ENCODE measurements at places on chromosomes 16 and 17.

DNA sequence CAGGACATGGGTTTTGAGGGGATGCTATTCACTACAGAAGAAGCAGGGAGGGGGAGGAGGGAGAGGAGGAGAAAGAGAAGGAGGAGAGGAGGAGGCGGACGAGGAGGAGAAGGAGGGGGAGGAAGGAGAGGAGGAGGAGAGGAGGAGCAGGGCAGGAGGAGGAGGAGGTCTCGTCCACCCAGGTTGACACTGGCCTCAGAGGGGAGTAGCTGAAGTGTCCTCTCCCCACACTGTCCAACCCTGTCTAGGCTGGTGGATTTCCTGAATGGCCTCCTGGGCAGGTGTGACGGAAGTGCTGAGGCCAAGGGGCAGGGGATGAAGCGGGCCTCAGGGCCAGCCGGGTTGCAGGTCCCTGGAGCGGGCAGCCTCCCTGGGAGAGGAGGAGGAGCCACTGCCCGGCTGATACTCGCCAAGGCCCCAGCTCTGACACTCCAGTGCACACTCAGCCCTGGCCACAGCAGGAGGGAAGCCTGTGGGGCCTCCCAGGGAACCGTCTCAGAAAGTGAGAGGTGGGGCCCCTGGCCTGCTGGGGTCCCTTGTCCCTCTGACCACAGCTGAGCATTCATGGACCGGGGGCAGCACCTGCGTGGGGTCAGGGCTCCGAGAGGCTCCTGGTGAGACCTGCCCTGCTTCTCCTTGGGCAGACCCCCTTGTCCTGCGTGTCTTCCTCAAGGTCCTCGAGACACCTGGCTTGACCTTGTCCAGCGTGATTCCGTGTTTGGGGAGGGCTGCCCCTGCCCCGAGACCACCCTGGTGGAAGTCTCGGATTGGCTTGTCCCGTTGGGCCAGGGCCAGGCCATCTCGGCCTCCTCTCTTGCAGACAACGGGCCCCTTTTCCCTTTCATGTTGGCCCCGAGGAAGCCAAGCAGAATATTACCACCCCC is 200.6 kb upstream of the CIBAR2 start:
- peak; percentile 92 for DNase-seq

- DNase-seq, result no peak
Observed at GRCh38 chr16:76984196-76984595, 206.8 kb upstream of the MON1B start.

- no peak for DNase-seq
Observed at GRCh38 chr17:11334493-11334892, 93.5 kb downstream of the SHISA6 start.

DNA sequence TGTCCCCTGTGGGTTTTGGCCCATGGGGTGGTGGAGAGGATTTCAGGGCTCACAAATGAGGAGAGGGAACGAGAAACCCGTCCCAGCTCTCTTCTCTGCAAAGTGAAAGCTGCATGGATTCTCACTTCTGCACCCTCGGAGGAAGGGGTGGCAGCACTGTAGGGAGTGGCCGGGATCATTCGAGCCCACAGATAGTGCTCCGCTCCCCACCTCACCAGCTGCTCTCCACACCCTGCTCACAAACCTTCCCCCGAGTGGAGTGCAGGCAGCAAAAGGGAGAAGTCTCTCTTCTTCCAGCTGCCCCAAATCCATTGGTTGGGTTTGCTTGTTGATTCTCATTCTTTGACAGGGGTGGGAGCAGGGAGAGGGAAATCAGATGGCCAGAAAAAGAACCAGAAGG is 20.1 kb downstream of the STAT5A start:
- DNase-seq, result no peak

DNA sequence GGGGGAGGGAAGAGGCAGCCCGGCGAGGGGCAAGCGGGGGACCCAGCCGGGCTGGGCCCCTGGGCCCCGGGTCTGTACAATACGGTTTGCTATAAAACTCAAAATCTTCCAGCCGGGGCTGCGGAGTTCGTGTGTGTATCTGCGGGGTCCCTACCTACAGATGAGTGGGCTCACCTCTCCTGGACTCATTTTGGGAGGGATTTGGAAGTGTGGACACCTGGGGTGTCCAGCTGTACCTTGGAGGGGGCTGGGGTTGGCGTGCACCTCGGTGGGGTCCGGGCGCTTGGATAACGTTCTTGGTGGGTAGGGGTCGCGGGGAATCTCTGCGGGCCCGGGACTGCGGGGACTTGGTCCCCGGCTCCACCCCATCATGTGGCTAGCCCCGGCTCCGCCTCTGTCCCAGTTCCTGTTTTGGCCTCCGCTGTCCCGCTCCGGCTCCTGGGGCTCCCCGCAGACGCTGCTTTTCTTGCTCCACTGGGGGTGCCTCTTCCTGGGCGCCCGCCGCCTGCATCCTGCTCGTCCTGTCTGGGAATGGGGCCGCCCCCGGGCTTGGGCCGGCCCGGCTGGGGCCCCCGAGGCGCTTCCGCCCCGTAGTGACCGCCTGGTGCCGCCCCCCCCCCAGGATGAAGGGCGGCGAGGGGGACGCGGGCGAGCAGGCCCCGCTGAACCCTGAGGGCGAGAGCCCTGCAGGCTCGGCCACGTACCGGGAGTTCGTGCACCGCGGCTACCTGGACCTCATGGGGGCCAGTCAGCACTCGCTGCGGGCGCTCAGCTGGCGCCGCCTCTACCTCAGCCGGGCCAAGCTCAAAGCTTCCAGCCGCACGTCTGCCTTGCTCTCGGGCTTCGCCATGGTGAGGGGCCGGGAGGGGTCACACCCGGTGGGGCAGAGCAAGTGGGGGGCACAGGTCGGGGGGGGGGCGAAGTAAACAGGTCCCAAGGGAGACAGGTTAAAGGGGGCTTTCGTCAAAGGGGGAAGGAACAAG is at the start of gene ORAI3:
Gene ORAI3, plus strand, starts transcription at position 402 of the 983 bp plus-strand sequence. Its CDS starts 222 bp downstream, at position 624.
- DNase-seq, result peak; percentile 72

- peak; percentile 61 for DNase-seq
Observed at GRCh38 chr16:649631-650030, 466 bp downstream of the WDR90 start.

GRCh38 chr17:82004517-82005455 is 17.9 kb downstream of the CENPX start:
- no peak for DNase-seq

GRCh38 chr17:5198472-5198871 is 6.8 kb upstream of the ZNF594 start:
- no peak for DNase-seq

Measured in DMS53 (cell line).